Peyer's patch (tissue), 4 donors: ENCODE measurements at places on chromosomes 4 and X. TPM values are rescaled to one million over a fixed set of nuclear protein-coding genes. Genes with fewer than 3 reads are reported as not detected.

DNA sequence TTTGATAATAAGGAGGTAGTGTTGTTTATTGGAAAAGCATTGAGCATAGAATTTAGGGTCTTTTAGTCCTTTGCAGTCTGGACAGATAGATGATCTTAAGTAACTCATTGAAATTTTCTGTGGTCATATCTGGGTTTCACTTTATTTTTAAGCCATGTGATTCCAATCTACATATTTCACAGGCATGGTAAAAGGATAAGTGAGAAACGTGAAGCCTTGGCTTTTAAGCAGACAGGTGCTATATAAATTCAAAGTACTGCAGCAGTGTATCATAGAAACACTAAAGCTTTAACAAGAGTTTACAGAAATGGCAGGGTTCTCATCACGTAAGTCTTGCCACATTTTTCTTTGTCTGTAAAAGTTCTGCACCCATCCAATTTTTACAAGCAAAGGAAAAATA lies 4.9 kb downstream of the PLS3 start:
- H3K27ac ChIP-seq, result no peak overlapping the region
- H3K27me3 ChIP-seq, result no peaks in the 10 kb centered on the region
- DNase-seq, result no peak

GRCh38 chr4:1299301-1299860 lies 9.7 kb downstream of the MAEA start:
- no peaks in the 10 kb centered on the region for H3K27me3 ChIP-seq
- no peak overlapping the region for H3K27ac ChIP-seq
- peaks cover 12% of the 10 kb centered on the region for H3K4me1 ChIP-seq
- H3K36me3 ChIP-seq, result peaks cover 48% of the 10 kb centered on the region

The FRMPD4 gene
- not detected for total RNA-seq

The ATOH1 gene
- total RNA-seq, result 50.4 TPM

The SLITRK4 gene
- 1.2 TPM for total RNA-seq

The LANCL3 gene
- 3.4 TPM for total RNA-seq
